ENCODE measurements at places on chromosomes 2 and 18. TPM values are rescaled to one million over a fixed set of nuclear protein-coding genes. Genes with fewer than 3 reads are reported as not detected.

- no peak for DNase-seq
Observed at GRCh38 chr2:4122726-4123125, 419.4 kb downstream of the DCDC2C start.

DNA sequence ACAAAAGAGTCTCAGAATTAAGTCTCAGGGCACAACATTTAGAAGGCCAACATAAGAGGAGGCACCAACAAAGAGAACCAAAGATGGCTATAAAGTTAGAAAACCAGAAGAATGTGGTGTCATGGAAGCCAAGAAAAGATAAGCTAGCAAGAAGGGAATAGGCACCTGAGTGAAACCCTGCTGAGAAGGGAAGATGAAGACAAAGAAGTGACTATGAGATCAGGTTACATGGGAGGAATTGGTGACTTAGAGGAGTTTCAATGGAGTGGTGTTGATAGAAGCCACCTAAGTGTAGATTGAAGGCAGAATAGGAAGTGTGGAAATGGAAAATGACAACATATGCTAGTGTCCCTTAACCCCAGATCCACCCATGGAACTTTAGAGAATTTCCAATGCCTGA is 327.6 kb upstream of the KCNJ3 start:
- DNase-seq = no peak

- no peak for DNase-seq
Observed at GRCh38 chr2:158756976-158757375, 38.1 kb upstream of the DAPL1 start.

GRCh38 chr2:176637142-176637485 is 367.9 kb downstream of the MTX2 start:
- DNase-seq = no peak

- DNase-seq = peak; percentile 12
Observed at GRCh38 chr18:267380-267687, 513 bp downstream of the THOC1 start.

- no peak for DNase-seq
Observed at GRCh38 chr18:25704071-25704470, 352.1 kb upstream of the ZNF521 start.

DNA sequence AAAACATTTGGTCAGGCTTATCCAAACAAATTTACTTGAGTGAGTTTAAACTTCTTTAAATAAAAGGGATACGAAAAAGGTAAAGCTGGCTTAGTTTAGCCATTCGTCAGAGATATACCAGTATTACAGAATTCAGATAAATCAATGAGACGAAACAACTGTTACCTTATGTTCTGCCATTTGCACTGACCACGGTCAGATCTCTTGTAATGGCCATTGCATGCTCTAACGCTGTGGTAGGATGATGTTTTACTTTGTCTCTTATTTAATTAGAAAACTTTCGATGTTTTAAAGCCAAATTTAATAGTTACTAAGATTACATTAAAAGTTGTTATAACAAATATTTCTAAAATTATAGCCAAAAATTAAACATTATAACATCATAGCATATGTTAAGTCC is 1.5 kb downstream of the C18orf54 start:
- DNase-seq = peak; percentile 15

- no peak for DNase-seq
Observed at GRCh38 chr18:76514573-76514972, 19.5 kb upstream of the ZNF516 start.

DNA sequence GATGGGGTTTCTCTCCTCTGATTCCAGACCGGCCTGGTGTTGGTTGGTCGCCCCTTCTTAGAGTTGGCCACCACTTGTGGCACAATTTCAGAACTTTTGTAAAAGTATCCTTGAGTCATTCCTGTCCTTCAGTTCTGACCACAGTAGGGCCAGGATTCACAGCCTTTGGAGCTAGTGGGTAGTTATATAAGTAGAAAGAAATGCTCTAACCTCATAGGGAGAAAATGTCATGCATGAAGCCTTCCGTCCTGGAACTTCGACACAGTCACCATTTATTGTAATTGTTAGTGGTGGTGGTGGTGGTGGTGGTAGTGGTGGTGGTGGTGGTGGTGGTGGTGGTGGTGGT is 65.4 kb downstream of the EPAS1 start:
- no peak for DNase-seq

- DNase-seq = no peak
Observed at GRCh38 chr2:74954500-74954874, 4.0 kb upstream of the POLE4 start.

- DNase-seq = peak; percentile 12
Observed at GRCh38 chr18:63590373-63590772, 3.2 kb downstream of the SERPINB13 start.

DNA sequence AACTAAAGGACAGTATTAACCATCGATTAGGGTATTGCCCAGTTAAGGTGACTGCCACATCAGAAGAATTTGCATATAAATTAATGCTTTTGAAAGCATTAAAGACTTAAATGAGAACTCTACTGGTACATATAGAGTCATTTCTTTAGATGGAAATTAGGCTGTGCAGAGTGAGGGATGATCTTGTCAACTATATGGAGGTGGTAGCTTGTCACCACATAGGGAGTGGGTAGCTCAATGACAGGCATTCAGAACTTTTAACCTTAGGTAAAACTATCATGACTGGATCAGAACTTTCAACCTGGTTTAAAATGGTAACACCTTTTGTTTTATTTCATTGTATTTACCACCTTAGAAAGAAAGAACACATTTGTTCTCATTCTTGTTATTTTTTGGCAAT is 384.6 kb upstream of the LRRTM1 start:
- DNase-seq = no peak

GRCh38 chr2:56211048-56211447 is 27.3 kb downstream of the CCDC85A start:
- DNase-seq = peak; percentile 30

GRCh38 chr2:15195813-15196212 is 365.3 kb downstream of the NBAS start:
- no peak for DNase-seq

- no peak for DNase-seq
Observed at GRCh38 chr2:204019572-204020501, 83.3 kb downstream of the ICOS start.

DNA sequence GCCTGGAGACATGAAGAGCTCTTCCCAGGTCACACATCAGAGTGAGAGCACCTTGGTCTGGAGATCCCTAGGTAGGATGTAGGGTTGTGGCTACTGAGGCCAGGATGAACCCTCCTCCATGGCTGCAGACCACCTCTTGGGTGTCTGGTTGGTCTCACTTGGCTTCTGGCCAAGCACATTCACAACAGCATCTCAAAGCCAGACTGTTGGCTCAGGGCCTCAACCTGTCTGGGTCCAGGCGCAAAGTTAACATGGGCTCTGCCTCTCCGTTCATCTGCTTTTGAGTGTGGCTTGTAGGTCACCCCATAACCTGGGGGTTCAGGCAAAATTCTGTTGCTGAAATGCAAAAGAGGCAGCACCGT is 40.1 kb downstream of the RHOB start:
- DNase-seq = no peak

DNA sequence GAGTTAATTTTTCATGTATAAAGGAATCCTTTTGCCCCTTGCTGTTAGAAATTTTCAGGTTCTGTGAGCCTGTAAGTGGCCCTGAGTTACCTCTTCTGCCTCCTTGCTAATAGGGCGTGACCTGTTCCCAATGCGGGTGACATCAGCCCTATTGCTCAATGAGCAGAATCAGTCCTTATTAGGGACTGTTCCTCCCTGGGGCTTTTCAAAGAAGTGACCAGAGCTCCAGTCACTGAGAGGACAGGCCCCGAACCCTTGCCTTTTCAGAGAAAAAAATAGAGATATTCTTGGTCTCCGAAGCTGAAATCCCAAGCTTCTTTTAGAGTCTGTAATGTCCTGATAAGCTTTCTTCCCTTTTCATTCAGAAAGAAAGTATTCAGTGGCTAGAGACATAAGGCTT is 8.2 kb upstream of the APOB start:
- no peak for DNase-seq

DNA sequence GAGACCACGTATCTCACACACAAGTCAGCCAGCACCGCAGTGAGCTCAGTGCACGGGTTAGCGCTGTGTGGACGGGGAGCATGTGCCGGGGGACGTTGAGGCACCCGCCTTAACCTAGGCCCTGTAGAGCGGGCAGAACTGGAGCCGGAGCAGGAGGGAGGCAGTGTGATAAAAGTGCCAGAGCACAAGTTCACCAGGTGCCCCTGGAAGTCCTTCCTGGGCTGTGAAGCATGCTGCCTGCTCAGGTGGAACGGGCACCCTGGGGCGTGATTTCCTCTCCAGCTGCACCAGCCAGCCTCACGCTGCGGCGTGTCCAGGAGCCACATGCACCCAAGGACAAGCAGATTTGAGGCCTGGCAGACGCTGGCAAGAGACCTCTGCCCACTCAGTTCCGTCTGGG is 50.3 kb downstream of the ITGB1BP1 start:
- no peak for DNase-seq

DNA sequence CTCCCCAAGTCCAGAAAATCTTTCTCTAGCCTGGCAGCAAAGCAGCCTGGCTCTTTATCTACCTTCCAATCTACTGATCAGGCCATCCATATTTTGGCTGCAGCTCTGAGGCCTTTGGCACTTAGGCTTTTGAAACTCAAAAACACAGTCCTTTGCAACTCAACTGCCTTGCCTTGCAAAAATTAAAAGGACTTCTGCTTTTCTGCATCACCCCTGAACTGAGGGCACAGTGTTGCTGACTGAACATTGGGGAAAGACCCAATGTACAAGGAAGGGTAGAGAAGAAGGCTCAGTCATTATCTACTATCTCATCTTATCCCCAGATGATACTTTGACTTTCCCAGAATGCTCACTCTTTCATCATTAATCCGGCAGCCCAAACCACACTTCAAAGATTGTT is 625.5 kb downstream of the ARHGAP15 start:
- no peak for DNase-seq

GRCh38 chr2:28395334-28396061 is 2.8 kb downstream of the FOSL2 start:
- DNase-seq = peak; percentile 87

DNA sequence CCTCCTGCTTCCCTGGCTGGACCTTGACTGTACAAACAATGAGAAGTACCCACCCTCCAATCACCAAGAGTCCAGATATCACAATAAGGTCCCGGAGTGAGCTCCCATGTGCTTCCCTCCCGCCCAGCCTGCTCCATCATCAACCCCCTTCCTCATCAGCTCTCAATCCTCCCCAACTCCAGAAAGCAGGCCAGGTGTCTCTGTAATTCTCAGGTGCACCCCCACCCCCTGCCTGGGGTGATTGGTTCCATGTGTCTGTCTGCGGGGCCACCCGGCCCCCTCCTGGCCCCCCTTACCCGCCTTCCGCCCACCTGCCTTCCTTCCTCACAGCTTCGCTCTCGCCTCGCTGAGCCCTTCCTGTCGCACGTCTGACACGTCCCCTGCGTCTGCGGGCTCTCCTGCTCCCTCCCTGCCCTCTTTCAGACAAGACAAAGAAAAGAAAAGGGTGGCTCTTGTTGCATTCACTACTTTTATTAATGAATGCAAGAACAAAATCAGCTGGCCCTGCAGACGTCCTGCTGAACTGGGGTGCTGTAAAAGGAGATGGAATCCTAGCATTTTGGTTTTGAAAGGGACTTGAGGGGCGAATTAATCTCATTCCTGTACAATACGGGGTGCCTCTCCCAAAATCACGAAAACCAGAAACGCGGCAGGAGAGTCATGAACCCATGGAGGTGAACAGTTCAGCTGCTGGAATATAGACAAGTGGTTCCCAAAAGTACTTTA is 26.5 kb upstream of the IGFBP2 start:
- no peak for DNase-seq

GRCh38 chr2:226891780-226892590 is 56.1 kb downstream of the RHBDD1 start:
- peak; percentile 92 for DNase-seq

GRCh38 chr18:26634631-26635030 is 86.3 kb upstream of the KCTD1 start:
- no peak for DNase-seq

DNA sequence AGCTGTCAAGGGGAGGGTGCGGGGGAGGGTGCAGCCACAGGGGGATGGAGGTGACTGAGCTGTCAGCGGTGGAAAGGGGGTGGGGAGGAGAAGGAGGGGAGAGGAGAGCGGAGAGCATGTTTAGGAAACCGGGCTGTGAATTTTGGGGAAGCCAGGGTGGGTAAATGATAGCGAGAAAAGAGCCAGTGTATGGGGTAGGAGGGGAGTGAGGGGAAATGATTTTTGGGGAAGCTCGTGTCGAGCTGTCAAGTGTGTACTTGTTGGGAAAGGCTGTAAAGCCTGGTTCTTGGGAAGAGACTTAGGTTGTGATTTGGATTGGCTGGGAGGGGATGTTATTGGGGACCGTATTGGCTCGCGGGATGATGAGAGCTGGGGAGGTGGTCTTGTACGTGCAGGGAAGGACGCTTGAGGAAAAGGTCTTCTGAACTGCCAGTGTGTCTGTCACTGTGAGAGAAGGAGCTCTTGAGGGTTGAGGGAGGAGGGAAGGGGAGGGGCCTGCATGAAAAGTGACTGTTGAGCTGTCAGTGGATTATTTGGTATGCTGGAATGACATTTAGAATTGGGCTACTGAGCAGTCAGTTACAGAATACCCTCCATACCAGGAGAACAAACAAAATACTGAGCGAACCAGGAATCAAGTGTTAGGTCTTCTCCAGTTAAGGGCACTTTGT is 1.0 kb downstream of the UBR3 start:
- DNase-seq = peak; percentile 16

- no peak for DNase-seq
Observed at GRCh38 chr2:124046332-124046731, 21.2 kb downstream of the CNTNAP5 start.

DNA sequence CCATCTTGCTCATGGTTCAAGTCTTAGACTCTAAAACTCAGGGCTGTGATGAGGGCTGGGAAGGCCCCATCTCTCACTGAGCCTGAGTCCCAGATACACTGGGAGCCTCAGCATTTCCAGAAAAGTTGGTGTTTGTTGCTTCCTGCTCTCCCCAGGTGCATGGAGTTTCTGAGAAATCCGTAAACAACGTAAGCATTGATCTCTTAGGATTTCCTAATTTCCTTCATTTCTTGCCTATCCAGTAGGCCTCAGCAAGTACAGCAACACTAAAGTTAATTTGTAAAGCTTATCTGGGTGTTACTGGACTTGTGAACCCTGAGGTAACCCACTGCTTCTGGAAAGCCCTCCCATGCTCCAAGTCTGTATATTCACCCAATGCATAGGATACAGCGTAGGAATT is 199.4 kb upstream of the SIX3 start:
- DNase-seq = no peak

The APOB gene
- total RNA-seq = not detected

The EPAS1 gene
- total RNA-seq = 41.5 TPM

The SMPD4 gene
- 17.6 TPM for total RNA-seq

The C2orf76 gene
- total RNA-seq = 8.6 TPM

The BOLL gene
- not detected for total RNA-seq

The NEU2 gene
- not detected for total RNA-seq
